Activated CD4-positive, alpha-beta T cell treated with anti-CD3 and anti-CD28 coated beads for 24 hours (primary cell): ENCODE measurements at places on chromosomes 4 and X.

GRCh38 chr4:47704693-47705325 is 133.1 kb downstream of the CORIN start:
- DNase-seq = no peak

- DNase-seq = no peak
Observed at GRCh38 chrX:9560219-9560618, 95.4 kb downstream of the TBL1X start.

DNA sequence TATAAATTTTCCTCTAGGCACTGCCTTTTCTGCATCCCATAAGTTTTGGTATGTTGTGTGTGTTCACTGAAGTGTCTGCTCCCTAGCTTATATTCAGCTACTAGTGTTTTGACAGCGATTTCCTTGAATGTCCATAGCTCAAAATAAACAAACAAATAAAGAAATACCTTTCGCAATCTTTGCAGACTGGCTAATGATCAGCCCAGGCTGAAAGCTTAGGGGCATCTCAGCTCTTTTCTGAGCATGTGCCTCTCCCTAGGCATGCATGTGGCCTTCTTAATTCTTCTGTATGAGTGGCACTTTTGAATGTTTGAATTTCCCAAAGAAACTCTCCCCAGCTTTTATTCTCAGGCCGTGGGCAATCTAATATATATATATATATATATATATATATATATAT is 44.6 kb upstream of the SHROOM4 start:
- no peak for DNase-seq

DNA sequence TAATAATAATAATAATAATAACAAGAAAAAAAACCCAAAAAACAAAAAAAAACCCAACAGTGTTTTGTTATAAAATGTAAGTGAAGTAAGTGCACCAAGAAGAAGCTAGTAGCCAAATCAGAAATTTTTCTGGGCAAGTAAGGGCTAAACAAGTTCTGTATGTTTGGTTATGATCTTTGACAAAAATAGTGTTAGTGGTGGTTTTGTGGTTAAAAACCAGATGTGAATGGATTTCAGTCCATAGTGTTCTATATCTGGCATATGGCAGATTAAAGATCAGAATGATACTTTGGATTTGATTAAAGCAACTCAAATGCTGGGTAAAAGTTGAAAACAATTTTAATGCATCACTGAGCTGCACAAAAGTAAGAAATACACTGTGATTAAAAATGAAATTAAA is 116.5 kb upstream of the NDST4 start:
- DNase-seq = no peak

GRCh38 chrX:14922437-14922836 is 49.2 kb downstream of the MOSPD2 start:
- DNase-seq = no peak

DNA sequence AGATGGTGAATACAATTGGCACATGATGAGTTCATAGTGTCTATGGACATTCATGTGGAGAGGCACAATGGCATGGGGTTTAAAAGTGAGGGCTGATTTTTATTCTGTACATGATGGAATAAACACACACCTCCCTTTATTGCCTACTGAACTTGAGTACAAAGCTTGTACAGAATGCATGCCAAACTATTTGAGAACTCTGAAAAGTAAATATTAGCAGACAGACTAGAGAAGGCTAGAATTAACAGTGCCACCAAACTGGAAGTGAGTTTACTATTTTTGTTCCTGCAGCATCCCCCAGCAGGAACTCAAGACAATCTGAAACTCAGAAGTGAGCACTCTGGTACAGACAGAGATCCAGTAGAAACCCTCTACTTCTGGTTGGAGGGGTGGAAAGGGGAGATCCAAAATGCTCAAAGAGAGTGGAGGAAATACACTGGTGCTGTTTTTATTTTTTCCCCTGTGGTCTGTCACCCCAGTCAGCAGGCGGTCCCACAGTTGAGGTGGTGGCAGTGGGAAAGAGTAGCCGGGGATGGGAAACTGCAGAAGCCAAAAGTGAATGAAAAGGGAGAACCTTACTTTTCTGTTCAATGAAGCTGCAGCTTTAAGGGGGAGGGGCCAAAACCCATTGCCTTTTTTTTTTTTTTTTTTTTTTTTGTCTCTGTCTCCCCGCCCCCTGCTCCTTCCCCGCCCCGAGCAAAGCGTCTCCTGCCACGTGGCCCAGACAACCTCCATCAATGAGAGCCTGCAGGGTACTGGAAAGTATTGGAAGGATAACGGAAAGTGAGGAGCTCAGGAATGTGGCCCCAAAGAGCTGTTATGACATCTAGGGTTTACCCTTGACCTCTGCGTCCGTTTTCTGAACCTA is 20.5 kb downstream of the AKAP4 start:
- DNase-seq = no peak

DNA sequence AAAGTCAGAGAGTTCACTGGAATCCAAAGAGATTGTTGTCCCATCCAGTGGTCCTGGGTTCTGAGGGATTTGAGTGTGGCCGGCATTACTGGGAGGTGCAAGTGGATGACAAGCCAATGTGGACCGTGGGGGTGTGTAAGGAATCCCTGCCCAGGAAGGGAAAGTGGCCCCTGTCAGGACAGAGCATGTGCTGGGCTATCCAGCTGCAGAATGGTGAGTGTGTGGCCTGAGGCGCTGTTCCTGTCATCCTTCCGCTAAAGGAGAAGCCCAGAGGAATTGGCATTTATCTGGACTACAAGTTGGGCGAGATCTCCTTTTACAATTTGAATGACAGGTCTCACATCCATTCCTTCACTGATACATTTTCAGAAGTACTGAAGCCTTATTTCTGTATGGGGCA is 20.4 kb upstream of the TRIM60 start:
- no peak for DNase-seq

GRCh38 chrX:56569378-56570057 is 6.1 kb downstream of the UBQLN2 start:
- no peak for DNase-seq

- no peak for DNase-seq
Observed at GRCh38 chr4:24850674-24851073, 55.3 kb downstream of the SOD3 start.
